ENCODE measurements at places on chromosomes 6 and 20.

GRCh38 chr6:119241111-119241465 is 108.5 kb downstream of the MAN1A1 start:
- DNase-seq: no peak

GRCh38 chr6:7411328-7411727 is 21.7 kb downstream of the RIOK1 start:
- no peak for DNase-seq

GRCh38 chr6:140718021-140718420 is 1343.6 kb upstream of the CITED2 start:
- no peak for DNase-seq

GRCh38 chr6:89071036-89071435 is 9.5 kb upstream of the PNRC1 start:
- no peak for DNase-seq

DNA sequence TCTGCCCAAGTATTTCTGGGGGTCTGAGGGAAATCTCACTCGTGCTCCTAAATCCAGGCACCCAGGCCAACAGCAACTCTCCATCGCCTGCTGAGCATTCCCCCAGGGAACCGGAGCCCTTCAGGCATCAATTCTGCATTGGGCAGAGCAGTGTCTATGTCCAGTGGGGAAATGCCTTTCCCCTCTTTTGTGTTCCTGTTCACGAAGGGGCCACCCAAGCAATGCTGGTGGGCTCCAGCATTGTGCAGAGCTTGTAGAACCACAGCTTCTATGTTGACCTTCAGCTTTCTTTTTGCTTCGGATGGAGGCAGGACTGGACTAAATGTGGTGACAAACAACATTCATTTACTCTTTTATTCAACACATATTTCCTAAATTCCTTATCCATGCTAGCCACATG is 27.2 kb upstream of the DDR1 start:
- no peak for DNase-seq

DNA sequence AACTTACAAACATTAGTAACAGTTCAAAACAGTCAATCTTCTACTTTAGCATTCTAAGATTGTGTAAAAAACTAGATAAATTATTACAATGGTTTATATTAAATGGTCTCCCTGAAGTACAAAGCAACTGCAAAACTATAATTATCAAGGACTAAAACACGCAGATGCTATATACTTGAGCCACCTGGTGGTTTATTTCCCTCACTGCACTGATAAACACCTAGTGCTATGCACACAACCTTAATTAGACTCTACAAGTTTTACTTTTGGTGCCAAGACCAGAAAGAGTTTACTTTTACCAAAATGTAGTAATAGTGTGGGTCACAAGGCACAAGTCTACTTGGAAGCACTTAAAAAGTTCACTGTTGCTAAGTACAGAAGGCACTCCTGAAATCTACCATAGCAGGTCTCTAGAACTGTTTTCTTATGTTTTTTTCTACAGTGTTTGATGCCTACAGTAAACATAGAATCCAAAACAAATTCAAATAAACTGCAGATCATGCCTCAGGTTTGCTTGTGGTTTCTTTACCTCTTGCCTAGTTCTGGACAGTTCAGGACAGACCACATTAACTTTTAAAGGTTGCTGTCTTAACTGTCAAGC is 49.2 kb downstream of the GMDS start:
- peak; percentile 57 for DNase-seq

- no peak for DNase-seq
These were observed 393.7 kb upstream of the OPRM1 start for GRCh38 chr6:153645326-153645725.

DNA sequence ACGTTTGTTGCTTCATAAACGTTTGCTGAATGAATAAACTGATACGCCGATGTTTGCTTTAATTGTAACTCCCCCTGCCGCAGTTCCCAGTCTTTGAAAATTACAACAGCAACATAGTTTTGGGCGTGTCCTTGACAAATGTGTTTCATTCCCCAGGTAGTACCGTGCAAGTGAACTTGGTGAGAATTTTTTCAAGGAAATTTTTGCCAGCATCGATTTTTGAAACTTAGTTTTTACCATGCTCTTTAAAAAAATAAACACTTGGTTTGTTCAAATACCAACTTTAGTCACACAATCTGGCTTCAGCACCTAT is 60.1 kb downstream of the FAM217A start:
- no peak for DNase-seq

- no peak for DNase-seq
These were observed 50.5 kb downstream of the NINL start for GRCh38 chr20:25534845-25535244.

- DNase-seq: no peak
These were observed 189.0 kb upstream of the SOX4 start for GRCh38 chr6:21404577-21404976.

- DNase-seq: no peak
These were observed 21.7 kb downstream of the FGD2 start for GRCh38 chr6:37027036-37027720.

DNA sequence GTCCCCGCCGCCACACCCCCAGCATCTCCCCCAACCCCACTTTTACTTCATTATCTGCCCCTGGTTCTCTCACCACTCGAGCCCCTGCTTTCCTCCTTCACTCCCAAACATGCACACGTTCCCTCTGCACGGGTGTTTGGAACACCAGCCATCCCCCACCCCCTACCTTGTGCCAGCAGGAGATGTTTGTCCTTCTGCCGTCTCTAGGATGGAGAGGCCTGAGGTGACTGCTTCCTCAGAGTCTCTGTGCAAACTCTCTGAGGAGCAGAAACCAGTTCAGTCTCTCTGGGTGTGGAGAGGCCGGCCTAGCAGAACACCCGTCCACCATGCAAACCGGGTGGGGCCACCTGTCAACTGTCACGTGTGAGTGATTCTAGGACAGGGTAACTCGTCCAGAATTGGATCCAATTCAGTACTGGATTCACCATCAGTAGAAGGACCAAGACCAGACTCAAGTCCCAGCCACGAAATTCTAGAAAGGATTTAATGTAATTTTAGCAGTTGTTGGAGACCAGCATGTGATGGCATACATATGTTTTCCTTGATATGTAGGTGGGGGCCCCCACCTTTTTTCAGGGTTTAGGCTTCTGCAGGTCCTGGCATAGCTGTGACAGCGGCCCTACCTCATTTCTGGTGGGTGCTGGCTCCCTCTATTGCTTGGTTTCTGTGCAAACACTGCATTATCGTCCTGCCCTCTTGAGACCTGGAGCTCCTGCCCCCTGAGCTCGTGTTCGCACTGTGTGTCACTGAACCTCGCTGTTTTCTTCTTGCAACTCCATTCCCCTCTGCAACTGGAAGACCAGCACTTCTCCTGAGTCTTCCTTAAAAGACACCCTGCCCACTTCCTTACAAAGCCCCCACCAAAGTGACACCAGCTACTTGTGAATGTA is at the start of gene RAET1E:
Gene RAET1E (minus strand): TSS at position 259 of the 890 bp plus-strand sequence. CDS start 7,212 bp downstream, outside the sequence.
- DNase-seq: no peak

DNA sequence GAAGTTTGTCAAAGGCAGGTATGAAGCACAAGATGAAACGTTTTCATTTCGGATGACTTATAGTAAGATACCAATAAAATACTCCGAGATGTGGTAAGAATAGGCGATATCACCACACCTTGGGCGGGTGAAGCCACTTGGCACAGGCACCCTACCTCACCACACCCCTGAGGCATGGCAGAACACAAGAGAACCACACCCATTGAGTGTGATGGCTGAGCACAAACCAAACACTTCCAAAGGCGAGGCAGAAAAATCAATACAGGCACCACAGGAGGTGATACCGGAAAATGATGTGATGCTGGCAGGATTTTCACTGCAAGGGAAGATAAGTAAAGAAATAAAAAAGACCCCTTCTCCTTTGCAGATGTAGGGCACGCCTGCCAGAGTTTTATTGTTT is 332.9 kb upstream of the PRDM1 start:
- no peak for DNase-seq

- DNase-seq: no peak
These were observed 1.7 kb downstream of the HSF2 start for GRCh38 chr6:122401104-122401503.

GRCh38 chr6:140012150-140012549 is 637.7 kb upstream of the CITED2 start:
- no peak for DNase-seq

DNA sequence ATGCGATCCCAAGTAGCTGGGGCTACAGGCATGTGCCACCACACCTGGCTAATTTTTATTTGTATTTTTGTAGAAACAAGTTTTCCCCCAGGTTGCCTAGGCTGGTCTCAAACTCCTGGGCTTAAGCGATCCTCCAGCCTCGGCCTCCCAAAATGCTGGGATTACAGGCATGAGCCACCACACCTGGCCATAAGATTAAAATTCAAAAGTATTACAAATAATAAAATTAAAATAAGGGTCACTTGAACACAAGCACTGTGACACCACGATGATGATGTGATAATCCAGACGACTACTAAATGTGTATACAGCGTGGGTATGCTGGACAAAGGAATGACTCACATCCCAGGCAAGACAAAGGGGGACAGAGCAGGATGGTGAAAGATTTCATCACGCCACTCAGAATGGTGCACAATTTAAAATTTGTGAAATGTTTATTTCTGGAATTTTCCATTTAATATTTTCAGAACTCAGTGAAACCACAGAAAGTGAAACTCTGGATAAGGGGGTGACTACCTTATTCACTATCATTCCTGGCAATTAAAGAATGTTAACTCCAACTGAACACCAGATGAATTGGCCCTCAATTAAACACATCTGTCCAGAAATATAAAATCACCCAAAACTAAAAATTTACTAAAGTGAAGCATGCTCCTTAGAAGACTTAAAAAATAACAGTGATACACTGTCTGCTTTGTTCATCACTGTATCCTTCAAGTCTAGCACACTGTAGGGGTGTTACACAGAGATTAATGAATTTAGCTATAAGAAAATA is 13.1 kb downstream of the B4GALT5 start:
- no peak for DNase-seq

Measured in CD4-positive, alpha-beta T cell treated with Interleukin-2 at 100 ng/mL for 4 hours (primary cell).